ENCODE measurements at places on chromosomes 16 and 17.
A peak's percentile ranks its signal among the peaks of the same experiment; 100 is the strongest.

DNA sequence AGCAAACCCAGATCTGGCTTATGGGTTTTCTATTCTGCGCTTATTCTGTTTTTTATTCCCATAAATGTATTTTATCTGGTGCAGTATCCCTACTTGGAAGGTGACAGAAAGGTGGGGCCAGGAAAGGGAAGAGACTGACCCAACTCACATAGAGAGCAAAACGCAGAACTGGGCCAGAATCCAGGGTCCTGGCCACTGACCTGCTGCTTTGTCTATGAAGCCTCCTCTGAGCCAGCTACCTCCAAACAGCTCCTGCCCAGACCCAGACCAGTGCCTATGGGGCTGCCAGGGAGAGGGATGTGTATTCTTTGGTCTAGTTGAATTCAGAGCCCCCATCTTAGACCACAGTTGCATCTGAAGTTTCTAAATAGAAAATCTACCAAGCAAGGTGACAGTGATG, 36.4 kb upstream of the CES5A start:
- no peak for DNase-seq

GRCh38 chr16:2071454-2072202, 23.8 kb downstream of the TSC2 start:
- DNase-seq: no peak

DNA sequence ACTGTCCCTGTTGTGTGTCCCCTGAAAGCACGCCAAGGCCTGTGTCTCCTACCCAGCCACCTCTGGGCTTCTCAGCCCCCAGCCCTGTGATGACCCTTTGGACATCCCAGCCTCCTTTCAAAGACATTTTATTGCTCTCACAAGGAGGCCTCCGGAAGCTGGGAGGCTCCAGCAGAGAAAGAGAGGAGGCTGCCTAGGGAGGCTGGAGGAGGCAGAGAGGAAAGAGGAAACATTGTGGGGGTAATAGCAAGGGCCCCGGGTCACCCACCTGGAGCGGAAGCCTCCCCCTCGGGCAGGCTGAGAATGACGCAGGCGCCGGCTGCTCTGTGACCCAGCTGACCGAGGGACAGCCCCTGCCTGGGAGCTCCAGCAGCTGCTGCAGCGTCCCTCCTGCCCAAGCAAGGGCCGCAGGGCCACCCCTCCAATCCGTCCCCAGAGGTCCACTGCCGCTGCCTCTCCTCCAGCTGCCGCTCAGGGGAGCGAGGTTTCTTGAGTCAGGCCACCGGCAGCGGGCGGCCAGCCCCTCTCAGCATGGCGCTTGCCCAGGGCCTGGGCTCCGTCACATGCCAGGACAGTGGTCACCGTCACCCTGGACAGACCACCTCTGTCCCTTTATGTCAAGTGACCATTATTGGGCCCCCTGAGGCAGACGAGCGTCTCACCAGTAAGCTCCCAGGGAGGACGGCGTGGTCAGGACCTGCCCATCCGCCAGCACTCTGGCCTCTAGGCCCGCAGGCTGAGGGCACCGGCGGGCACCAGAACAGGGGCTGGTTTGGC, 29.3 kb downstream of the ACTG1 start:
- DNase-seq: peak; percentile 58

- DNase-seq: no peak
Observed at GRCh38 chr17:80104321-80104955, 3.1 kb downstream of the GAA start.

DNA sequence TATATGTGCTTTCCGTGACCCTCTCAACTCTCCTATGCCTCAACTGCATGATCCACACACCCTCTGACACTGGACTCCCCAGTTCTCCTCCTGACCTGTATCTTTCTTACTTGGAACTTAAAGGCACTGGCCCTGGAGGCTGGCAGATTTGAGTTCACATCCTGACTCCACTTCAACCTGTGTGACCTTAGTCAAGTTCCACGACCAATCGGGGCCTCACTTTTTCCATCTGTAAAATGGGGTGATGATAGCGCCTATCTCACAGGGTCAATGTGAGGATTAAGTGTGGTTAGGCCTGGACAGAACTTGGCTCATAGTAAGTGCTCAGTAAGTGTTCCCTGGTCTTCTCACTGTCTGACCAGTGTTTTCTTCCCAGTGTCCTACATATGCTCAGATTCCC, 25.1 kb downstream of the MARF1 start:
- no peak for DNase-seq

DNA sequence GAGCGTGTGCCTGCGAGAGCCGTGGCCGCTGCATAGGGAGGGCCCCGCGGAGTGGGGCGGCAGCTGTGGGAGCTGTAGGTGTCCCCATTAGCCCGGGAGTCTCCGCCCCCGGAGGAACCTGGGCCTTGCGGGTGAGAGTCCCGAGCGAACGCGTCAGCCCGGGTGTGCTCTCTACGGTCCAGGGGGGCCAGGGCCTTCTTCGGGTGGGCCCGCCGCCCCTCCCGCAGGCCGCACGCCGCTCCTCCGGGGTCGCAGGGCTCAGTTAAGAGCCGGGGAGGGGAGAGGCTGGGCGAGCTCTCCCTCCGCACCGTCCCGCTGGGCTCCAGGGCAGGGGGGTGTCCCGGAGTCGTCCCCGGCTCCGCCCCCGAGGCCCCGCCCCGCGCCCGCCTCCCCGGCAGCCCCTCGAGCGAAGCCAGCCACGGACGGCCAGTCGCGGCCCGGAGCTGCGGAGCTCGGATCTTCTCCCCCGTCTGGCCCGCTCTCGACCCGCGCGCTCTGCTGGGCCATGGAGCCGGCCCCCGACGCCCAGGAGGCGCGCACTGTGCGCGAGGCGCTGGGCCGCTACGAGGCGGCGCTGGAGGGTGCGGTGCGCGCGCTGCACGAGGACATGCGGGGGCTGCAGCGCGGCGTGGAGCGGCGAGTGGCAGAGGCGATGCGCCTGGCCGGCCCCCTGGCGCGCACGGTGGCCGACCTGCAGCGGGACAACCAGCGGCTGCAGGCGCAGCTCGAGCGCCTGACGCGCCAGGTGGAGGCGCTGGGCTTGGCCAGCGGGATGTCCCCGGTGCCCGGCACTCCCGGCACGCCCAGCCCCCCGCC, at the start of gene SMTNL2:
Gene SMTNL2, plus strand, starts transcription at position 429 of the 816 bp plus-strand sequence. Its CDS starts 77 bp downstream, at position 506.
- peak; percentile 48 for DNase-seq

DNA sequence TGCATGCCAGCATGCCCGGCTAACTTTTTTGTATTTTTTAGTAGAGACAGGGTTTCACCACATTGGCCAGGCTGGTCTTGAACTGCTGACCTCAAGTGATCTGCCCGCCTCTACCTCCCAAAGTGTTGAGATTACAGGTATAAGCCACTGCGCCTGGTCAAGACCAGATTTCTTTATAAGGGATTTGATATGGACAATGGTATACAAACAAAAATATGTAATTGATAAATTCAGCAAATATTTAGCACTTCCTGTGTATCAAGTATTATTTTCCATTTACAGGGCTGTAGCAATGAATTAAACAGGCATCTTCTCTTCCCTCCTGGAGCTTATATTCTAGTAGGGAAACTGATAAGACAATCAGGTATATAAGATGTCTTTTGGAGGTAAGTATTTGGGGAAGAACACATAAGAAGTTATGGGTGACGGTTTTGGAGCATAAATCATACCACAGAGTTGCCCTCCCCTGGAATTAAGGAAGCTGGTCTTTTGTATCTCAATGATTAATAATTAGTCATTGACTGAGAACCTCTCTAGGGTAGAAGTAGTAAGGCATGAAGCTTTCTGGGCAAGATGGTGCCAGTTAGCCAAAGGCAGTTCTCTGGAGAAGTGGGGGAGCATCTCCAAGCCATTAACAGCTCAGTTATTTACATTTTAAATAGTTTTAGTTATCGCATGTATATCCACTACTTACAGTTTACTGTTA, 35.8 kb downstream of the TANC2 start:
- no peak for DNase-seq

DNA sequence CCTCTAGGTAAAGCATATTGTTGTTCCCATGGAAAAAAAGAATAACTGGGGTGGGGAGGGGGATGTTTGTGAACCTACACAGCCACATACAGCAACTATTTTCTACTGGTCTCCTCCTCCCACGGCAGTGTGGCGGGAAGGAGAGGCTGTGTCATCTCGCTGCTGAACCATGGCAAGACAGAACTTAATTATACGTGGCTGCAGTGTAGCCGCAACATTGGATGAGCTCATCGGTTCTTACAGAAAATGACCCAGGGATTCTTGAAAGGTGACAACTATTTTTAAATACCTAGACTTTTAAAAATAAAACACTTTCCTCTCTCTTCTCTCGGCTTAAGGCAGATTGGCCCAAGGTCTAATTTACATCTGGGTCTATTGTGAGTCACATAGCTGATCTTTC, 19.8 kb upstream of the TEKT3 start:
- DNase-seq: no peak

DNA sequence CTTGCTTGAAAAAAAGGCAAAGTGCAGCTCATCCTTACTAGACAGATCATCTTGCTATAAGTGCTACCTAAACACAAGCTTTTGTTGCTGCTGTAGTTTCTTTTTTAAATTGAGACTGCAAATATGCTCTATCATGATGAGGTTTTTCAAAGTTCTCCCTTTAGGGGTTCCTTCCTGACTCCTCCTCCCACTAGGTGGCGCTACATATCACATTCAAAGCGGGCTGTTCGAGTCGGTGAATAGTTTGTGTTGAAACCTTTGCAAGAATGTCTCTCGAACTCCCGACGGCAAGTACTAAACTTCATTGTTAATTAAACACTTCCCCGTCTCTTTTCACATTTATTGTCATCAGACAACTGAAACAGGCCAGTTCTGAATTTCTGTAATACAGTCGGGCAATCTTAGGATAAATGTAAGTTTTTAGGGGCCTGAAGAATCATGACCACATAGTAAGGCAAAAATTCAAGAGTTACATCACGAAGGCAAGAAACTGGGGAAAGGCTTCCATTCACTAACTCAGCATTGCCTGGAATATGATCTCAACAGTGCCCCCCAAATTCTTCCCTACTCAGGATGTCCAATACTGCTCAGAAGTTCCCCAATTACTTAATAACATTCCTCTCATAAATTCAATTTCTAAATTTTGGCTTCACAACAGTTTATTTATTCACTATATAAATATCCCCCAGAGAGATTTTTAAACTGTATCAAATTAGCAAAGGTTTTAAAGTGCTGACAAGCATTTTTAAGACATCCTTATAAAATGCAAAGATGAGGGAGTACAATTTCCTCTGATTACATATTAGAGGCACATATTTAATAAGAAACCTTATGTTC, 6.7 kb downstream of the HS3ST3A1 start:
- peak; percentile 46 for DNase-seq

GRCh38 chr16:53608094-53608493, 95.6 kb downstream of the RPGRIP1L start:
- no peak for DNase-seq

DNA sequence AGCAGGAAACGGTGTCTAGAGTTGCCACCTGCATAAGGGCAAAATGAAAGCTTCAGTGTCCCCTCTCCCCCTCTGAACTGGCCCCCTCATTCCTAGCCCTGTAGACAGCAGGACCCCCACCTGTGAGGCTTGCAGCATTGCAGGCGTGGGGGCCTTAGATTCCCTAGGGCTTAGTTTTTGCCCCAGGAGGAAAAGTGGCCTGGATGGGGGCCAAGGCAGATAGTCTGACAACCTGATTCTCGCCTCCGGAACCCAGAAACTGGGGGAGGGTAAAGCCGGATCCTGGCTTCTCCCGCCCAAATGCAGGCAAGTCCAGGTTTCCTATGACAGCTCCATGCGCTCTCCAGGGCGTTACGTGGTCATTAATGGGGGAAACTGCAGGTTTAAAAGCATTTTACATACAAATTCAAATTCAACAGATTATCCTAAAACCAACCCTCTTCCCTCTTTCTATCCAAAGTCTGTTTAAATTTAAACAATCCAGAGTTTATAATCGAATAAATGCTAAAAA, 678 bp upstream of the HOXB6 start:
- no peak for DNase-seq

- no peak for DNase-seq
Observed at GRCh38 chr16:89853306-89853993, 19.9 kb upstream of the TCF25 start.

- peak; percentile 94 for DNase-seq
Observed at GRCh38 chr17:7394452-7395191, at the start of gene PLSCR3. Gene PLSCR3, minus strand, starts transcription at chr17:7394525. Its CDS starts 415 bp downstream, at chr17:7394110.

DNA sequence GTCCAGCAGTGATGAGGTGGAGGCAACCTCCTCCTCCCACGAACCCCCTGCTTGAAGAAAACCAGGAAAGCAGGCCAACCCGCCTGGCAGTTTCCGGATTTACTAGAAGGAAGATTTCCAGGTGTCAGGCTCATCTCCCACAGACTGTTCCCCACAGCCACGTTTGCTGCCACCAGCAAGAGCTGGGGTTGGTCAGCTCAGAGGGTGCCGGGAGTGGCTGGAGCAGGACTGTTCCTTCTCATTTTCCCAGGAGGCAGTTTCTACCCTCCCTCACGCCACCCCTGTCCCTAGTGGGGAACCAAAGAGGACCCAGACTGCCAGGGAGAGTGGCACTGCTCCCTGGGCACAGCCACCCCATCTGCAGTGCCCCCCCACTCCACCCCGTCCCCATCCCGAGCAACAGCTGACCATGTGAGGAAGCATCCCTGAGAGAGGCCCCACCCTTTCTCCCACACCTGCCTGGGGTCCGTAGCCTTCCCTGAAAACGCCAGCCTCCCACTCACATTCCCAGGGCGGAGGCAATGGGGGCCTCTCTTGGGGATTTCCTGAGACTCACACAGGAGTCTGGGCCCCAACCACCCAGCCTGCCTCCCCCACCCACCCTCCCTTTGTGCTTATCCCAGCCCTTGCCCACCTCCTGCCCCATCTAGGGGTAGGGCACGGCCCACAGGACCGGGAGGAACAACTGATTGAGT, 5.9 kb downstream of the KRT17 start:
- no peak for DNase-seq

- DNase-seq: peak; percentile 81
Observed at GRCh38 chr17:29572691-29573557, 4.4 kb downstream of the TP53I13 start.

DNA sequence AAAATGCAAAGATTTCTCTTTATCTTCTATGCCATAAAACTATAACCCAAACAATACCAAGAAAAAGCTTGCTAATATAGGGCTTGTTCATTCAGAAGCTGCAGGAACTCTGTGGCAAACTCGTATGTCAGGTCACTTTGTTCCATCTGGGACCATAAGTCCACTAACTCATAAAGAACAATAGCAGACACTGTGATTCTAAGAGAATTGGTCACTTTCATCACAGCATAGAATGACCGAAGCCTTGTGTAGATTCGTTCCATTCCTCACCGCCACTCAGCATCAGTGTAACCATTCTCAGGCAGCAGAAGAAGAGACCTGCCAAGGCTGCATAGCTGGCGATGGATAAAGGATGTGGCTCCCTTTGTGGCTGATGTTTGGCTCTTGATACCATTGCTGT, 30.3 kb upstream of the VAT1L start:
- DNase-seq: no peak

- DNase-seq: no peak
Observed at GRCh38 chr17:28737770-28738679, 5.8 kb upstream of the TRAF4 start.

- no peak for DNase-seq
Observed at GRCh38 chr16:61313931-61314330, 722.3 kb downstream of the CDH8 start.

- DNase-seq: no peak
Observed at GRCh38 chr17:33941744-33942143, 313.3 kb upstream of the CCL2 start.
